DND-41 (cell line): ENCODE measurements at places on chromosomes 7 and 10.

DNA sequence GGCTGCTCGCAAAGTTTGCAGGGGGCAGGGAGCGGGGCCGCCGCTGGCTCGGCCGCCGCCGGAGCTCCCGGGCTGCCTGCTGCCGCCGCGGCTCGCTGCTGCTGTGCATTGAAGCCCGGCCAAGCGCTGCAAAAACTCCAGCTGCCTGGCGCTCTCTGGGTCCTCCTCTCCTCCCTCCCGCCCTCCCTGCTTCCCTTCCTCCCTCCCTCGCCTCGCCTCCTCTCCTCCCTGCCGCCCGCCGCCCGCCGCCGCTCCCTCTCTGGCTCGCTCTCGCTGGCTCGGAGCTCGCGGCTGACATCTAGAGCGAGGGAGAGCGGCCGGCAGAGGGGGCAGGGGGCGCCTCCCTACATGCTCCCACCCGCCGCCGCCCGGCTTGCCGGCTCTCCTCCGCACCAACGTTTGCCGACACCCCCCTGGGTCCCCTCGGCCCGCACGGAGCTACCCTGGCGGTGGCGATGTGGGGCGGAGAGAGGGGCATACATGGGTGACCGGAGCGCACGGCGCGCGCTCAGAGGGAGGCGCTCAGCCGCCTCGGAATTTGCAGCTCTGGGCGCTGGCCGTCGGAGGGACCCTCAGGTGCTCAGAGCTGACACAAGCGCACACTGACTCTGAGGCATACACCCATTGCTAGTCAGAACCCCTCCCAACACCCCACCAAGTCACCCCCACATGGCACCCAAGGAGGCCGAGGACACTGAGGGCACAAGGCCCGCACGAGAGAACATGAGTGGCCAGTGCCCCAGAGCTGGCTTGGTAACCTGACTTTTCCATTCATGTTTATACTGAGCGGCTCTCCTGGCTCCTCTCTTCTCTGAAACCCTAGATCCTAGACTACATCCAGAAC, 1.2 kb upstream of the PLXNA4 start:
- DNase-seq, result no peak

- no peak for DNase-seq
These were observed 6.7 kb downstream of the OR13A1 start for GRCh38 chr10:45308707-45309106.

GRCh38 chr10:94200146-94200837, 162.4 kb downstream of the NOC3L start:
- DNase-seq, result no peak

DNA sequence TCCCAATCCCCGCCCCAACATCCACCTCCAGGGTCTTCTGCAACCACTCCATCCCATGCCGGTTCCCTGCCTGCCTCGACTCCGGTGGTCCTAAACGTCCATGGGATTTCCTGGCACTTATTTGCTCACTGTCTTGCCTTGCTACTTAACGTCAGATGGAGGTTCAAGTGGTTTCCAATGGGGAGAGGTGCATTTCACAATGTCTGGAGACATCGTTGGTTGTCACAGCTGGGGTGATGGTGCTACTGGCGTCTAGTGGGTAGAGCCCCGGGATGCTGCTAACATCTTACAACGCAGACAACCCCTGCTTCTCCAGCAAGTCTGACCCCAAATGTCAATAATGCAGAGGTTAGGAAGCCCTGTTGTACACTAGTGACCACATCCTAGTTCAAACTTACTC, 82.9 kb upstream of the ANLN start:
- DNase-seq, result no peak

DNA sequence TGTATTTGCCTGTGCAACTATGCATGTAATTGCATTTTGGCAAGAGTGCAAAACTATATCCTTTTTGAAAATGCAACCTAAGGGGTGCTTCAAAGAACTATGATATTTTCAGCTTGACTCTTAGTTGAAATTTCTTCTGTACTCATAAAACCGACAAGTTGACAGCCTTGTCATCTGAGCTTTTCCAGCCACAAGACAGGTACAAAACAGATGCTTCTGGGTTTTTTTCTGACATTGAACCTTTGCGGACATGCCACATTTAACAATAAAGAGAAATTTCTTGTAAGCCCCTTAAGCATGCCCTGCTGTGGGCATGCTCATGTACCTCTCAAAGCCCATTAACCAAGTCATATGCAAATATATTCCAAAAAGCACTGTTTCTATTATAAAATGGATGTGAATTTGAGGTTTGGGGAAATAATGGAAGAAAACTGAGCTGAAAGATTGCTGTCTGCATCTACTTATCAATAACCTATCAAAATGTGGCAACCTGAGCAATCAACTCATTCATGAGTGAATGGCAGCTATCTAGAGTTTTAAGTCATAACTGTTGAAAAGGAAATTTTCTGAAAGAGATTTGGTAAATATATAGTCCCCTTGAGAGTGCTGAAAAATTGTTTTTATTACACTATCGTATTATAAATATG, 1117.0 kb upstream of the LRRTM3 start:
- DNase-seq, result no peak

GRCh38 chr10:125236091-125236490, 75.7 kb upstream of the CTBP2 start:
- DNase-seq, result no peak

DNA sequence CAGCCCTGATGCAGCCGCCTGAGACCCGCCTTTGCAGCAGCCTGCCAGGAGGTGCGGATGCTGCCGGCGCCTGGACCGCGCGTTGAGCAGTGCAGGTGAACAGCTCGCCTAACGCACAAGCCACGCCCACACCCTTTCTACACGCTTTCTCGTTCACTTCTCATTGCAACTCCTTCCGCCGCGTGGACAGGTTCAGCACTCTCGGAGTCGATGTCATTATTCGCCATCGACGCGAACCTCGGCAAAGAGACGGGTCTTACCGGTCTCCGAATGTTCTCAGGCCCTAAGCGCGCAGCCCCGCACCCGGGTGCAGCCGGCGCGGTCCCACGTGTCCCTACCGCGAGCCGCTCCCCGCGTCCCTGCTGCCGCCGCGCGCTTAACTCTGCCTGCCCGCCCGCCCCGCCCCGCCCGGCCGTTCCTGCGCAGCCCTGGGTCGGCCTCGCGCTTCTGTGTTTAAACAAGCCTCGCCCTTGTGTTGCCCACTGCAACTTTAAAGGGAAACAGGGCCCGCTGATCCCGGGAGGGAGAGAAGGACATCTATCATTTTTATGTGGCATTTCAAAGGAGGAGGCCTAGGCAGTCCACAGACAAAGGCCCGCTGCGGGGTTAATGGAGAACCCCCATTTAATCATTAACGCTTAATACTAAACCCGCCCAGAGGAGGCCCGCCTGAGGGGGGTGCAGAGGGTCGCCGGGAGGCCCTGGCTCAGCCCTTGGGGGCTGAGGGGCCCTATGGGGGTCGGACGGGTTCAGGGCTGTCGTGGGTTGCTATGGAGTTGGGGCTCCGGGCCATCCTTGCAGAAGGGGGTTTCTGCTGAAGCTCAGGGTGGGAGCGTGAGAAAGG, 128.5 kb downstream of the WDR11 start:
- DNase-seq, result no peak

DNA sequence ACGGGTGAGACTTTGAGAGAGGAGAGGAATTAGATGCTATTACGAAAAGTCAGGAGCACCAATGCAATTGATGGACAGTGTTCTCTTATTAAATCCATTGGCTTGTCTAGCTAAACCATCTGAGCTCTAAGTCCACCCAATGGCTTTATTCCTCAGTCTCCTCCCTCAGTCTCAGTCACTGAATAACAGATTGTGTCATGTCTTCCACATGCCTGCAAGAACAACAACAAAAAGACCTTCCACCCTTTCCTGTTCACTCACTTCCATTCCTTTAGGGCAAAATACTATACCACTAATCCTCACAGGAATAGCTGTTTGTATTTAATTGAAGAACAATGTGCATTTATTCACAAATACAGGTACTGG, 154.8 kb upstream of the LAMB4 start:
- no peak for DNase-seq

GRCh38 chr10:19730907-19731217, 85.4 kb upstream of the PLXDC2 start:
- DNase-seq, result no peak

GRCh38 chr10:57562211-57562610, 705.5 kb downstream of the IPMK start:
- DNase-seq, result no peak

DNA sequence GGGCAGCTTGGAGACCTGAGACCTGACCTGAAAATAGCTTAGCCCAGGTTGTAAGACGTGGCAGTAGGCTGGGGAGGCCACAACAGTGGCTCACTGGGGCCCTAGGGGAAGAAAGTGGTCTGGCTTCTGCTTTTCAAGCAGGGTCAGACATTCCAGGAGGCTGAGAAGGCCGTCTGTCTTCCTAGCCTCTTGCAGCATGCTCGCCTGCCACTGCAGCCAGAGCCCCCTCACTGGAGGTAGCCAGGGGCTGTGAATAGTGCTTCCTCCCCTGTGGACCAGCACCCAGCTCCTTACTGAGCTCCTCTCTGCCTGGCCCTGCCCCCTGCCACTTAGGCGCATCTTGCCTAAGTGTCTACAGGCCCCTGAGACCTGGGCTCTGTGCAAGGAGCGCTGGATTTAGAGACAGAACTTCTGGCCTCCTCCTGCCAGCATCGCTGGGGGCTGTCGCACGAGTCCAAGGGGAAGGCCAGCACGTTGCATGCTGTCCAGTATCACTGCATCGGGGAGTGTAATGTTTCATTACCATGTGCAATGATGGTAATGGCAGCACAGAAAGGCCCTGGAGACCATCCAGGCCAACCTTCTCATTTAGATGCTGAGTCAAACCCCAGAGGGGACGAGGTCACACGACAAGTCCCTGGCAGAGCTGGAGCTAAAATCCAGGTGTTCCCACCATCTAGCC, 12.7 kb downstream of the ZMIZ1 start:
- no peak for DNase-seq

DNA sequence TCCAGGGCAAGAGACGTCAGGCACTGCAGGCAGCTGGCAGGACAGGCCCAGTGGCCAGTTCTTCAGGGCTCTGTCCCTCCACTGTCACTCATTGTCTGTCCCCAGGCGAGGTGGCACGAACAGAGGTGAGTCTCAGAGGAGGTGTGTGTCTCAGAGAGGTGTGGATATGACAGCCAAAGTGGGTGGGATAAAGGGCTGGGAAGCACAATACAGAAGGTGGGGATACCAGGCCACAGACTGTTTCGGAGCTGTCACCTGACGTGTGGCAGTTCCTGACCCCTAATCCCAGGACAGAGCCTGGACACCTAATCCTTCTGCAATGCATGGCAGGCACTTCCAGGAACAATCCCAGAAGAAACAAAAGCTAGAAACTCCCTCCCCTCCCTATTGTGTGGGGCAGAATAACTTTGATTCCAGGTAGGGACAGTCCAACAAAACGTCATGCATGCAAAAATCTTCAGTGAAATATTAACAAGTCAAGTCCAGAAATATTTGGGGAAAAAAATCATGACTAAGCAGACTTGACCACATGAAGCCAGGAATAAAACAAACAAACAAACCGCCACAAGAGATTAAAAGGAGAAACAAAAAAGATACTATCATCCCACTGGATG, 11.6 kb downstream of the KLRG2 start:
- DNase-seq, result no peak

DNA sequence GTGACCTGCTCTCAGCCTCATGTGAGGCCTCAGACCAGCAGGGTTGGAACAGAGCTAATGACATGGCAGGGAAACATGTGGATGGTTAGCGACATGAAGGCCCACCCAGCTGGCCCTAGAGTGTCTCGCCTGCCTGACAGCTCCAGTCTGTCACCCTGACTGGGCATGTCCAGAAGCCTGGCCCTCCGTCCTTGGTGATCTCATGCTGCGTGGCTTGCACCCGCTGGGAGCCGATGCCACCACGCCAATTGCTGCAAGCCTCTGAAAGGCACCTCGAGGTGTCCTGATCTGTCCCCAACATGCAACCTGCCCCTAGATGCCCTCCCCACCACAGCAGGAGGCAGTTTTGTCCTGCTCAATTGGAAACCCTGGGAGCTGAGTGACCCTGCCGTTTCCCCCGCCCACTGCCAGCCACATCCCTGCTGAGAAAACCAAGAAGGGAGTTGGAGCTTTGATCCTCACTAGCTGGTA, 27.8 kb upstream of the RET start:
- no peak for DNase-seq

DNA sequence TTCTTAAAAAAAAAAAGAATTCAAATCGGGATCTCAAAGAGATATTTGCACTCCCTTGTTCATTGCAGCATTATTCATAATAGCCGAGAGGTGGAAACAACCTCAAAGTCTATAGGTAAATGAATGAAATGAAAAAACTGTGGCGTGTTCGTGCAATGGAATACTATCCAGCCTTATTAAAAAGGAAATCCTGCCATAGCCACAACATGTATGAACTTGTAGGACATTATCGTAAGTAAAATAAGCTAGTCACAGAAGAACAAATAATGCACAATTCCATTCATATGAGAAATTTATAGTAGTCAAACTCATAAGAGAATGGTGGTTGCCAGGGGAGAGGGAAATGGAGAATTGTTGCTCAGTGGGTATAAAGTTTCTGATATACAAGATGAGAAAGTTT, 37.9 kb downstream of the GRK5 start:
- DNase-seq, result no peak

GRCh38 chr7:122300211-122300932, 4.2 kb downstream of the FEZF1 start:
- no peak for DNase-seq

GRCh38 chr10:22505911-22506685, 160.8 kb downstream of the SPAG6 start:
- DNase-seq, result no peak

DNA sequence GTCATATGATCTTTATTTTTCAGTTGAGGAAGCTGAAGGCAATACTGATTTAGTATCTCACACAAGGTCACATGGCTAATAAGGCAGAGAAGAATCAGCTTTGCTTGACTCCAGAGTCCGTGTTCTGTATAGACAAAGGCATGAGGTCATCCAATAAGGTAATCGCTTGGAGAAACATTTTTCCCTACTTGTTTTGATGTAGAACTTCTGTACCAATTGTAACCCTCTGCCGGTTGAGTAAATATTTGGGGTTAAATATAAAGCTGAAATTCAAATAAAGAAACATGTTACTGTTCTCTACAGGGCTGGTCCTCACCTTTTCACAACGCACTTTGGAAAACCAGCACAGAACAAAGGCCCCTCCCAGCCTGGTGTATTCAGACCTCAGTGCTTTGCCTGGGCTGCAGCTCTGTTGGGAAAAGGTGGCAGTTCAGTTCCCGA, 83.0 kb upstream of the INSYN2A start:
- DNase-seq, result no peak

DNA sequence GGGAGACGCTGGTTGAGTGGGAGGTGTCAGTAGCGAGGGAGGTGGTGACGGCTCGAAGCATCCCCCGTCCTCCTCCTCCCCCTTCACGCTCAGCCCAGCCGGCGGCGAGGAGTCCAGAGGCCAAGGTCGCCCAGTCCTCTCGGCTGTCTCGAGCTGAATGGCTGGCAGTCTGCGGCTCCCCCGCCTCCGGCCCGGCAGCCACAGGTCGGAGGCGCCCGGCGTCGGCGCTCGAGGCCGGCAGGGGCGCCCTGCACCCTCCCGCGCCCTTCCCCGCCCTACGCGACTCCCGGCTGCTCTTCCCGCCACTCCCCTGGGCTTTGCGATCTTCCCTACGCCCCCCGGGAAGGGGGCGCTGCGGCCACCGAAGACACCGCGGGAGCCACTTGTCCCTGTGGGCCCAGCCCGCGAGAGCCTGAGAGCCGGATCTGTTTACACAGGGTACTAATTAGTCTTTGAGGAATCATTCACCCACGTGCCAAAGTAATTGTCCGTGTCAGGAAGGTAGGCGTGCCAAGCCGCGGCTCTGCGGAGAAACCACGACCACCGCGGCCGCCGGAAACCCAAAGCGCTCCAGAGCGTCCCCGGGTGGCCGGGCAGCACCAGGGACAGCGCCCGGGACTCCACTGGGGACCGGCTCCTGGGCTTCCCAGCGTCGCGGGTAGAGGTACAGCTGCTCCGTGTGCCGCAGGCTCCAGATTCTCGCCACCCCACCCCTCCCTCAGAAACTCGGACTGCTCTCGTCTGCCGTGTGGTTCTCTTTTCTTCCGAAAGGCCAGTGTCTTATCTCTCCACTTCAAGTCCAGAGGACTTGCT, at the start of gene NXPH1:
NXPH1 (plus strand) TSS at position 133 of the 813 bp plus-strand sequence.
- DNase-seq, result no peak
